ENCODE measurements at places on chromosomes 5 and 9.

DNA sequence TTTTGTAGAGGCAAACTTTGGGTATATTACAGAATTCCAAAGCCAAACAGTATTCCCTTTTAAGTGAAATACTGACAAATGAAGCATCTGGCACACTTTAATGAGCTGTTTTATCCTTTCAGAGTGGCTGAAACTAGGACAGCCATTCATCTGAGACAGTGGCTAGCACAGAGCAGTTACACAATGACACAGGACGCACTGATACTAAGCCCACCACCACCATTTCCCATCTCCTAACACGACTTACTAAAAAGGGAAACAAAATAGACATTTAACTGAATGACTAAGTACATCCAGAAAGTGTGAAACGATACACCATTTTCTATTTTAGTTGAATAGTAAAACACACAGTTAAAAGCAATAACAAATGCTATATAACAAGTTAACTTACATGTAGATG is 120.4 kb upstream of the RETREG1 start:
- H3K27ac ChIP-seq = no peak overlapping the region
- H3K4me1 ChIP-seq = peaks cover 12% of the 10 kb centered on the region
- no peak for DNase-seq
- H3K27me3 ChIP-seq = no peaks in the 10 kb centered on the region
- no peak overlapping the region for H3K4me3 ChIP-seq

GRCh38 chr5:75460942-75461610 is 50.4 kb downstream of the CERT1 start:
- no peak overlapping the region for H3K4me3 ChIP-seq
- DNase-seq = no peak
- no peaks in the 10 kb centered on the region for H3K27me3 ChIP-seq
- peaks cover 8% of the 10 kb centered on the region for H3K4me1 ChIP-seq
- no peaks in the 10 kb centered on the region for H3K36me3 ChIP-seq
- no peak overlapping the region for H3K27ac ChIP-seq

- H3K27ac ChIP-seq = no peak overlapping the region
- no peaks in the 10 kb centered on the region for H3K27me3 ChIP-seq
- H3K4me3 ChIP-seq = no peak overlapping the region
- H3K36me3 ChIP-seq = no peaks in the 10 kb centered on the region
- H3K4me1 ChIP-seq = no peaks in the 10 kb centered on the region
- no peak for DNase-seq
Measured at GRCh38 chr9:37410969-37411785, 11.3 kb upstream of the GRHPR start.

DNA sequence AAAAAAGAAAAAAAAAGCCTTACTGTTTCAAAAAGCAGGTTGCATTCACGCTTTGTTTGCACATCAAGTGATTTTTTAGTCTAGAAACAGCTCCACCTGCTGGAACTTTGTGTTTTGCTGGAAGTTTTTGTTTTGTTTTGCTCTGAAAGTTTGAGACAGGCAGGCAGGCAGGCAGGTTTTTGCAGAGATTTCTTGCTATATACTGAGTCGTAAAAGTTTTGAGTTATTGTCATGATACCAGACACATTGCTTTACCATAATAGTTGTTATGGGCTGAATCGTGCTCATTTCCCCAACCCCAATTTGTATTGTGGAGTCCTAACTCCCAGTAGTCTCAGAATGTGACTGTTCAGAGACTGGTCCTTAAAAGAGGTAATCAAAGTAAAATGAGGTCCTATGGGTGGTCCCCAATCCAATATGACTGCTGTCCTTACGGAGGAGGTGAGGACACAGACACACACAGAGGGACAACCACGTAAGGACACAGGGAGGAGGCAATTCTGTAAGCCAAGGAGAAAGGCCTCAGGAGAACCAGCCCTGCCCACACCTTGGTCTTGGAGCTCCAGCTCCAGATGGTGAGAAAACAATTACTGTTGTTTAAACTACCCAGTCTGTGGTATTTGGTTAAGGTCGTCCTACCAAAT is 20.9 kb downstream of the OR2Y1 start:
- H3K27ac ChIP-seq = no peak overlapping the region
- no peak overlapping the region for H3K4me3 ChIP-seq
- peak; percentile 86 for DNase-seq
- H3K4me1 ChIP-seq = no peaks in the 10 kb centered on the region

DNA sequence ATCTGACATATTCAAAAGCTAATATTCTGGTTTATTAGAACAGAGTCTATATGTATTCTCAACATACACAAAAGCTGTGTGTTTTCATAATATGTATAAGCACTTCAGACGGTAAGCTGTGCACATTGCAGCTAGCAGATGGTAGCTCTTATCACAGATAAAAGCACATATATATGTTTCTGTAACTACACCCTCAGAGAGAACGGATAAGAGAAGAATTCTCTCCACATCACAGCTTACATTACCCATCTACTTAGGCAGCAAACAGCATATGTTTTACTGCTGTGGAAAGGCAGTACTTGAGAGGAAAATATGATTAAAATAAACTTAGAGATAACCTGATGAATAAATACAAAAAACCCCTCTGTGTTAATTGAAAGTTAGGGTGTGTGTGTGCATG is 450.9 kb upstream of the ZNF608 start:
- H3K4me1 ChIP-seq = no peaks in the 10 kb centered on the region
- no peaks in the 10 kb centered on the region for H3K27me3 ChIP-seq
- DNase-seq = no peak
- no peaks in the 10 kb centered on the region for H3K36me3 ChIP-seq

DNA sequence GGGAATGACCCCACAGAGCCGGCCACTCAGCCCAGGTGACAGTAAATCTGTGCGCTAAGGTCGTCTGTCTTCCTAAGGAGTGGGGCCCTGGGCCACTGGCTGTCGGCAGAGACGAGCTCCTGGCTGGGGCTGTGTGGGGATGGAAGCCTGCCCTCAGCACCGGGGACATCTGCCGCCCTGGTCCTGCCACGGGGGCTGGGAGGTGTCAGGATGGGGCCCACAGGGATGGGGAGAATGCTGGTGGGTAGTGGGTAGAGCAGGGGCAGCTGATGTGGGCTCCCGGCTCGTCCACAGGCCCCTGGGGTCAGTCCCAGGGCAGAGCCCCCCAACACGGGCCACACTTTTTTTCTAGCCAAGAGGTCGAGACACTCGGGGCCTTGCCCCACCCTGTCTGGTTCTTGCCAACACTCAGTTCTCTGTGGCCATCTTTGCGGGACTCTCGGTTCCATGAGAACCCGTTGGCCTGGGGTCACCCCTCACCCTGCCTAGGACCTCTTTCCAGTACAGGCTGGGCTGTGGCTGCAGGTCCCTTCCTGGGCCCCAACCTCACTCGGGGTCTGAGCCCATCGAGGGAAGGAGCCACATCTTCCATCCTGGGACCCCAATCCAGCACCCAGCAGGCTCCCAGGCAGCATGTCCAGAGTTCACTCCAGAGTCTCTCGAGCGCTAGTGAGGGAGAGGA is 45.0 kb downstream of the DBH start:
- H3K4me1 ChIP-seq = no peaks in the 10 kb centered on the region
- no peaks in the 10 kb centered on the region for H3K27me3 ChIP-seq
- H3K36me3 ChIP-seq = no peaks in the 10 kb centered on the region
- no peak for DNase-seq
- no peak overlapping the region for H3K4me3 ChIP-seq
- H3K27ac ChIP-seq = no peak overlapping the region

DNA sequence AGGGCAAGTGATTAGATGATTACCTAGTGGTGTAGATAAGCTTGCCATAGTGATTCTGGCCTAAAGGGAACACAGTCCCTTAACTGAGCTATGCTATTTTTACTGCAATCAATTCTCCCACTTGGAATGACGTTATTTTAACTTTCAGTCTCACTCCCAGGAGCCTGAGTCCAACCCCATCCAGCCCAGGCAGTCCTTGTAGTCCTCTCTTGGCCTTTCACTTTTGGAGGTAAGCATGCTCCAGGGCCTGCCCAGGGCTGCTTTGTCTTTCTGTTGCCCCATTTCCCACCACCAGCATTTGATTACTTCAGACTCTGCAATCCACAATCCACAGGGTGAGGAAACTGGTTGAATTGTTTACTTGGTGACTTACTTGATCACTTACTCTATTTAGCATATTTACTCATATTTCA is 233.0 kb downstream of the CD180 start:
- H3K27ac ChIP-seq = peak overlapping the region; percentile 40
- no peaks in the 10 kb centered on the region for H3K36me3 ChIP-seq
- peaks cover 39% of the 10 kb centered on the region for H3K4me1 ChIP-seq
- H3K4me3 ChIP-seq = no peak overlapping the region

GRCh38 chr9:111038331-111039230 is at the start of gene LPAR1:
Gene LPAR1, minus strand, starts transcription at chr9:111038470. Its CDS starts 66,353 bp downstream, at chr9:110972117.
- DNase-seq = peak; percentile 32
- peak within 1 kb of the TSS; percentile 66 for H3K27ac ChIP-seq
- H3K27me3 ChIP-seq = no peaks in the 10 kb centered on the region
- H3K4me3 ChIP-seq = peak within 1 kb of the TSS; percentile 83

Measured in PC-3 (cell line).